GM23338 (cell line): ENCODE measurements at places on chromosomes 3 and 15. TPM values are rescaled to one million over a fixed set of nuclear protein-coding genes. Genes with fewer than 3 reads are reported as not detected.

POLQ gene
- total RNA-seq, result 14.7 and 20.6 TPM in 2 replicates

- peaks cover 38% of the 10 kb centered on the region for H3K36me3 ChIP-seq
- no peak overlapping the region for H3K27ac ChIP-seq
- no peak overlapping the region for H3K4me3 ChIP-seq
- no peaks in the 10 kb centered on the region for H3K27me3 ChIP-seq
These were observed 34.0 kb downstream of the YEATS2 start for GRCh38 chr3:183731611-183732010.

ARL14 gene
- not detected in 2 replicates for total RNA-seq

FOXL2NB gene
- 10.0 and 15.6 TPM in 2 replicates for total RNA-seq

GRCh38 chr3:187520027-187520945 lies 149.9 kb downstream of the SST start:
- H3K36me3 ChIP-seq, result no peaks in the 10 kb centered on the region
- no peaks in the 10 kb centered on the region for H3K27me3 ChIP-seq
- DNase-seq, result no peak
- peaks cover 17% of the 10 kb centered on the region for H3K4me1 ChIP-seq
- 0 out of 2 replicates have a peak overlapping the region, but pooled peaks have one; percentile 1 for H3K27ac ChIP-seq

DNA sequence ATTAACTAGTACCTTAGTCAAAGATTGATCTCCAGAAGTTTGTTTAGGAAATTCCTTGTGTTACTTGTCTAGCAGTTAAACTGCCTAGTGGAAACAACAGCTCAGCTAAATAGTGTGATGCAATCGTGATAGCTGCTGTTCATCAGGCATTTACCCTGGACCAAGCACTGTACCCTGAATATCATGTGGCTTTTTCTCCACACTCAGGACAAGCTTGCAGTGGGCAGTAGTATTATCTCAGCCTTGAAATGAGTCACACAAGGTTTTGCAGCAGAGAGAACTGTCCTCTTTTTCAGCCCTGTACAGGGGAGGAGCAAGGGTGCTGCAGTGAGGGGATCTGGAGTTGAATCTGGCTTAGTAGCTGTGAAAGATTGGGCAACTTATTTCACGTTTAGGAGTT lies 208.4 kb downstream of the TP63 start:
- H3K4me1 ChIP-seq, result no peaks in the 10 kb centered on the region
- DNase-seq, result no peak
- H3K27ac ChIP-seq, result no peak overlapping the region
- H3K36me3 ChIP-seq, result no peaks in the 10 kb centered on the region

DNA sequence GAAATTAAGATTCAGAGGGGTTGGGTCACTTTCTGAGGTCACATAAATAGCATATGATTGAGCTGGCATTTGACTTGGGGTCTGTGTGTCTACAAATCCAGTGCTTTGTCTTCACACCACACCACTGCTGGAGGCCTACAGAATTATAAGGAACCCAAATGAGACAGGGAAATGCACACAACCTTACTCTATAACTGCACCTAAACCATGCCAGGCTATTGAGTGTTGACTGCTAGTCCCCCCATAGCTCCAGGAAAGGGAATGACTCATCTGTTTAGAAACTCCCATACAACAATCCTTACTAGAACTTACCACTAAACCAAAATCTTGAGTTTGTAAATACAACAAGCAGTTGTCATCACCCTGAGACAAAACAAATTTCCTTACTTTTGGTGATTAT lies 16.9 kb upstream of the TSC22D2 start:
- no peak overlapping the region for H3K4me3 ChIP-seq
- H3K36me3 ChIP-seq, result no peaks in the 10 kb centered on the region
- no peaks in the 10 kb centered on the region for H3K27me3 ChIP-seq
- no peaks in the 10 kb centered on the region for H3K4me1 ChIP-seq

- no peaks in the 10 kb centered on the region for H3K27me3 ChIP-seq
- no peak overlapping the region for H3K4me3 ChIP-seq
- DNase-seq, result no peak
- no peaks in the 10 kb centered on the region for H3K36me3 ChIP-seq
These were observed 709.4 kb downstream of the ZNF385D start for GRCh38 chr3:21041621-21042020.

DNA sequence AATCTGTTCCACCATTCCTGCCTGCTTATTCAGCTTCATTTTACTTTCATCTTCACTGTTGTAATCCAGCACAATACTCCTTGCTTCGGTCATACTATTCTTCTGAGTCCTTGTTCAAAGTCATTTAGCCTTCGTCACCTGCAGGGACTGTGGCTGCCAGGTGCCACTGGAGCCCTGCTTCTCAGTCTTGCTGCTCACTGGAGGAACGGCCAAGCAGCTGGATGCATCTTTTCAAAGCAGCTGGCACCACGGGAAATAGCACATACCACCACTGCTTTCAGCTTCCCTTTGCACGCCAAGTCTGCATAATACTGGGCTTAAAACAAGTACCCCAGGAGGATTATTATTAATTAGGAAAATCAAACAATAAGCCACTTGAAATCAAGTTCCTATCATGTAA lies 287.6 kb downstream of the BCHE start:
- H3K4me3 ChIP-seq, result no peak overlapping the region
- no peaks in the 10 kb centered on the region for H3K27me3 ChIP-seq
- no peak overlapping the region for H3K27ac ChIP-seq
- H3K36me3 ChIP-seq, result no peaks in the 10 kb centered on the region
- DNase-seq, result peak; percentile 8

- no peak for DNase-seq
- no peak overlapping the region for H3K4me3 ChIP-seq
- H3K4me1 ChIP-seq, result peaks cover 4% of the 10 kb centered on the region; the same call in 1 of the 2 replicates
- H3K27ac ChIP-seq, result no peak overlapping the region
- peaks cover 41% of the 10 kb centered on the region for H3K27me3 ChIP-seq
- no peaks in the 10 kb centered on the region; the same call in 1 of the 2 replicates for H3K36me3 ChIP-seq
These were observed 3.1 kb upstream of the ADAMTSL3 start for GRCh38 chr15:83650831-83651230.

- no peak for DNase-seq
- H3K27ac ChIP-seq, result no peak overlapping the region
- peaks cover 22% of the 10 kb centered on the region for H3K4me1 ChIP-seq
- H3K36me3 ChIP-seq, result no peaks in the 10 kb centered on the region
These were observed 683.5 kb downstream of the TUSC7 start for GRCh38 chr3:117393119-117393518.

HDC gene
- total RNA-seq, result not detected in 2 replicates

DNA sequence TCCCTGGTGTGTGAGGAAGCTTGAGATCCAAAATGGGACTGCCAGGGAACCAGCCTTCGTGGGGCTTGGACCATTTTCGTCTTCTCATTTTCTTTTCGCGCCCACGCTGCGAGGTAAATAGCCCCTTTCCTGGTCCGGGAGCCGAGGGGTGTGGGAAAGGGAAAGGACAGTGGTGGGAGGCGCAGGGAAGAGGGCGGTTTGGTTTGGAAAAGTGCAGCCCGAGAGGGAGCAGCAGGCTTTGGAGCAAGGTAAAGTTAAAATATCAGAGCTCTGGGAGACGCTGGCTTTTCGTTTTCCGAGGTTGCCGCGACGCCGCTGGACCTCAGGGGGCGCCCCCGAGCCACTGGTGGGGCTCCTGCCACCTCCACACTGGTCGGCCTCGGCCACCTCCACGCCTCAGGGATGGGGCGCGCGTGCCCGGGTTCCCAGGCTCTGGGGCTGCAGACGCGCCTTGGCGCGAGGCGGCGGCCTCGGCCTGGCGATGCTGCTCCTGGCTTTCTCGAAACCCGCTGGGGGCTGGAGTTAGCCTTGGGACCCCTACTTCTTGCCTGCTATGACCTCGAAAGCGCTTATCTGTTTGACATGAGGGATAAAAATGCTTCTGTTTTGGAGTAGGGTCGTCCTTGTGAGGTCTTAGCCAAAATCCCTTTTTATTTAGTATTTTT lies 3.2 kb downstream of the PTPRG start:
- peaks cover 33% of the 10 kb centered on the region for H3K4me1 ChIP-seq
- H3K36me3 ChIP-seq, result no peaks in the 10 kb centered on the region; the same call in 1 of the 2 replicates
- DNase-seq, result peak; percentile 83
- H3K27ac ChIP-seq, result no peak overlapping the region
